ENCODE measurements at places on chromosomes 2 and 18.

- DNase-seq, result no peak
Observed at GRCh38 chr2:214185546-214185945, 225.3 kb upstream of the VWC2L start.

DNA sequence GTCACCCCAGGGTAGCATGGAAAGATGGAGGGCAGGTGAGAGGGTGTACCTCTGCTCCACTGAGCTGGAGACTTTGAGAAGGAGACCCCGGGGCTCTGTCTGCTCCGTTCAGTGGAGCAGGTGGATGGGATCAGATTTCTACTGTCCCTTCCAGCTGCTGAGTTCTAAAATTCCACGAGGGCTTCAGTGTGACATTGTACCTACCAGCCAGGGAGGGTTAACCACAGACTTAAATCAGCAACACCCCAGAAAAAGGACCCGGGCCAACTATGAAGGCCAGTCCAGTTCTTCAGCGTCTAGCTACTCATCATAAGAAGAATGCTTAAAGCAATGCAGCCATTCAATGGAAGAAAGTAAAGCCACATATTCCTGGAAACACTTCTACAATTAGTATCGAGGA, 23.8 kb downstream of the STAT1 start:
- no peak for DNase-seq

GRCh38 chr2:216064665-216065064, 16.9 kb downstream of the PECR start:
- DNase-seq, result no peak

GRCh38 chr2:16626997-16627605, 38.5 kb downstream of the CYRIA start:
- DNase-seq, result no peak

DNA sequence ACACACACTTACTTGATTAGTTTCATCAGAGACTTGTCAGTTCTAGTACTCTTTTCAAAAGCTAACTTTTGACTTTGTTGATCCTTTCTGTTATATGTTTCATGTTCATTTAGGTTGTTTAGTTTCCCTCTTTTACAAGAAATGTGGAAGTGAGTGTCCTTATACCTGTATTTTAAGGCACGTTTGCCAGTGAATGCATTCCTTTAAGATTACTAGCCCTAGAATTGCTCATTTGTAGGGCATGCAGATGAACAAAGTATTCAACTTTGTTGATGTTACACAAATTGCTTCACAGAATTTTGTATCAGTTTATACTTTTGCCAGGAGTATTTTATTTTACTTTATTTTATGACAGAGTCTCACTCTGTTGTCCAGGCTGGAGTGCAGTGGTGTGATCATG, 6.3 kb downstream of the IL1RL2 start:
- no peak for DNase-seq

DNA sequence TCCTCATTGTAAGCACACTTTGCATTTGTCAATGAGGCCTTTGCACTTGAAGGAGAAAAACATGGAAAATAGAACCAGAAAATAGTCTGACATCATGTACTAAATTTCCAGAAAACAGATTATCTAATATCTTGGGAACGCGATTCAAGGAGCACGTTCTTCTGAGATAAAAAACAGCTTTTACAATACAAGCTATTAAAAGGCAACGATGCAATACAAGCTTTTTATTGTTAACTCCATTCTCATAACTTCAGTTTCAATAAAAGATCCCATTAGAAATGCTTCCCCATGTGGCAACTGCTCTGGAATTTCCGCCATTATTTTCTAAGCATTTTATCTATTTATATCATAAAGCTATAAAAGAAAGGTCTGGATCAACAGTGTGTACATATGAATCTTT, 40.3 kb downstream of the NRXN1 start:
- DNase-seq, result no peak

DNA sequence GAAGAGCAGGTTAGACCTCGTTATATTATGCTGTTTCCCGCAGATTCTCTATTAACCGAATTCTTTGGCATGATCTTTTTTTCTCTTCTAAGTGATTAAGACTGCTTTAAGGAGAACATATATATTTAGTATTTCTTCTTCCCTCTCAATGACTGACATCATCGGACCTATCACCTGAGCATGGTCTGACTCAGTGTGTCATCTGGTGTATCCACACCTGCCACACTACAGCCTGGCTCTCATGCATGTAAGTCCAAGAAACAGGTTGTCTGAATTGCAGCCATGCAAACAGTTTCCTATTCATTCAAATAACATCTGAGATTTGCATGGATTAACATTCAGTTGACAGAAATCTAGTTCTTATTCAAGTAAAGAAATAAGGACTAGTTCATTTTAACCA, 55.1 kb upstream of the CWC22 start:
- no peak for DNase-seq

- DNase-seq, result no peak
Observed at GRCh38 chr18:44061438-44061837, 619.2 kb upstream of the SETBP1 start.

GRCh38 chr2:74130211-74130995, 17.3 kb downstream of the BOLA3 start:
- no peak for DNase-seq

GRCh38 chr2:129456691-129457090, 522.8 kb upstream of the RAB6C start:
- DNase-seq, result no peak

DNA sequence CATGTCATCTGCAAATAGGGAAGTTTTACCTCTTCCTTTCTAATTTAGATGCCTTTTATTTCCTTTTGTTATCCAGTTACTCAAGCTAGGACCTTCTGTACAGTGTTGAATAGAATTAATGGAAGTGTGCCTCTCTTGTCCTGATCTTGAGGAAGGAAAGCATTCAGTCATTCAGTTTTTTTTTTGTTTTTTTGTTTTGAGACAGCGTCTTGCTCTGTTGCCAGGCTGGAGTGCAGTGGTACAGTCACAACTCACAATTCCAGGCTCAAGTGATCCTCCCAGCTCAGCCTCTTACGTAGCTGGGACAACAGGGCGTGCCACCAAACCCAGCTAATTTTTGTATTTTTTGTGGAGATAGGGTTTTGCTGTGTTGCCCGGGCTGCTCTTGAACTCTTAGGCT, 203.9 kb upstream of the ALPP start:
- DNase-seq, result no peak

DNA sequence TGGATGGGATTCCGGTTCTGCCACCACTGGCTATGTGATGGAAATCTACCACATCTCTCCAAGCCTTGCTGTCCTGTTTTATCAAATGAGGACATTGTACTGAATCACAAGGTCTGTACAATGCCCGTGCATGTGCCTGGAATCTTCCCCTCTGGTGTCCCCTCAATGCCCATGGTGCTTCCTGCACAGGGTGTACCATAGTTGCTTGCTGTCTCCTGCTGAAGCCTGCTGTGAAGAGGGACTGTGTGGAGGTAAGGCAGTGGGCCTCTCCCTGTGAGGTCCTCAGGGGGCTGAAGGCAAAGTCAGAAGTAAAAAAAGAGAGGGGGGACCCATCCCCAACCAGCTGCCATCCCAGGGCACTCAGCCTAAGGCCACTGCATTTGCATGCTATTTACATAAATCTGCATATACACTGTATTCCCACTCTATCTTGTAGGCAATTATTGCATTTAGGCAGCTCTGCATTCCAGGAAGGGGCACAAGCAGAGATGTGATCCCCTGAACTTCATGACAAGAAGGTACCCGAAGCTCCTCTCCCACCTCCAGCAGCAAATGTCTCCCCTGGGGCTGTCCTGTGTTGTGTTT, 9.1 kb upstream of the STEAP3 start:
- DNase-seq, result no peak

DNA sequence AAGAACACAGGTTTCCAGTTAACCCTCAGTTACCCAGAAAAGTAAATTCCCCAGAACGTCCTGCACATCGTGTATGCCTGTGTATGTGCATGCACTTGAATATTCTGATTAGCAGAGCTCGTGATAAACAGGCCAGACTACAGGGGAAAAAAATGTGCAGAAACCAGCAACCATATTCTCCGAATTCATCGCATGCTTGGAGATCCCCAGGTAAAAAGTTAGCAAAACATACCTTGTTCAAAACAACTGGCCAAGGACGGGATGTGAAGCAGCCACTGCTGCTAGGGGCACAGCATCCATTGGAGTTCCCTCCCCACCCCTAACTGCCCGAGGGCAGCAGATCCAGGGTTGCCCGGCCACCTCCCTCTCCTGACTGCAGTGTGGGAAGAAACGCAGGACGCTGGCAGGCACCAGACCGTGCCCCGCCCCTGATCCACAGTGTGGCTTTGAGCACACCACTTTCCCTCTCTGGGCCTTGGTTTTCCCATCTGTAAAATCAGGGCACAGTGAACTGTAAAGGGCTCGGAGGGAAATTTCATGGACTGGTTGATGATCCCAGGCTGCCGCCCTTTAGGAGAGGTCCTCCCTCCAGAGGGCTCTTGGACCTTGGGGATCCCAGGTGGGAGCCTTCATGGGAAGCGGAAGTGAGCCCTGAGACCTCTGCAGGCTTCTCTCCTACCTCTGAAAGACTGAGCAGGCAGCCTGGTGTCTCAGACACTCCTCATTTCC, 11.9 kb upstream of the ARID5A start:
- no peak for DNase-seq

DNA sequence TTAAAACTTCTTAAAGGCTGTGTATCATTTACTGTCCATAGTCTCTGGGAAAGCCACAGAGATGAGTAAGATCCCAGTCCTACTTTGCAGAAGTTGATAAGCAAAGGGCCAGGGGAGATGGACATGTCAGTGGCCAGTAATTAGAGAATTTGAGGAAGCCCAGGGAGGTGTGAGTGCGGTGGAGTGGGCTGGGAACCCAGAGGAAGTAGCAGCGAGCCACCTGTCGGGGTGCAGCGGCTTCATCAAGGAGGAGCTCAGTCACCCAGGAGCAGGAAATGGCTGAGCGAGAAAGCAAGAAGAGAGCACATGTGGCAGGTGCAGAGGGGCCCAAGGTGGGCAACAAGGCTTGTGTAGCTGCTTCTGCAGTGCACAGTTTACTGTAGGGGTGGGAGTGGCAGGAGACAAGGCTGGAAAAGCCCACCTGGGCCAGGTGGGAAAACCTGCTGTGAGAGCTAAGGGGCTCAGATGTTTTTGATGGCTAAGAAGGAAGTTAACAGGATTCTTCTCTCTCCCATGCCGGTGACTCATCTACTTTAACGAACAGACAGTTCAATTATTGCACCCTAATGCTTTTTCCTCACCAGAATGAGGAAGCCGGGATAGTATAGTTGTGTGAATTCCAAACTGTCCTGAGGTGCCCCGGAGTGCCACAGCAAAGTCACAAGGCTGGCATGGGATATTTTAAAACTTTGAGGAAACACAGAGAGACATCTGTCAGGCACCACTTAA, 34.8 kb upstream of the MGAT5 start:
- no peak for DNase-seq

GRCh38 chr2:216635171-216635570, 2.0 kb downstream of the IGFBP2 start:
- DNase-seq, result no peak

DNA sequence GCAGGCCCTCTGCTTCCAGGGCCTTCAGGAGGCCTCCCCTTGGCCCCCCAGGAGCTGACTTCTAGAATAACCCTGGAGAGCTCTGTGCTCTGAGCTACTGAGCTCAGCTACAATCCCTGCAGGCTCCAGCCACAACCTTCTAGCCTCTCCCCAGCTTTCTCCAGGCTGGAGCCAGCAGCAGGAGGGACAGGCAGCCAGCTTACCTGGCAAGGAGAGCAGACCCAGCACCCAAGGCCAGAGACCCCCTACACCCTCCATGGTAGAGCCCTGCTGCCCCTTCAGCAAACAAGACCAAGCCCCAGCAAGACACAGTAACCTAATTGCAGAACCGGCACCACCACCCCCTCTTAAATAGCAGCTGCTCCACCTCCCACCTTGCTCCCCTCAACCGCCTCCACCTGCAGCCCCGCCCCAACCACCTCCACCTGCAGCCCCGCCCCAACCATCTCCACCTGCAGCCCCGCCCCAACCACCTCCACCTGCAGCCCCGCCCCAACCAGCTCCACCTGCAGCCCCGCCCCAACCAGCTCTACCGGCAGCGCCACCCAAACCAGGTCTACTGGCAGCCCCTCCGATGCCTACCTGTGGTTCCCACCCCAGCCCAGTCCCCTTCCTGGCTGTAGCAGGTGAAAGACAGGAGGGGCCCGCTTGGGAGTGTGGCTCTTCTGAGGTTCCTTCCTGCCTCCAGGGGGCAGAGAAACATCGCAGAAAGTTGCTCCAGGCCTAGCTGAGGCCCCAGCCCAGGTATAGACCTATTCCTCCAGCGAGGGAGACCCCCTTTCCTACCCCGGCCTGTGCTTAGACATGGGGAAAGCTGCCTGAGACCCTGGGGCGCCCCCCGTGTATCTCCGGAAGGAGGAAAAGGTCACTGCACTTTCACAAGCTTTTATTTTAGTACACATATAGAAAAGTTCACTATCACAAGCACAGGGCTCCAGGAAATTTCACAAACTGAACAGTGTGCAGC, at the start of gene ASTL:
Gene ASTL, minus strand, starts transcription at position 324 of the 967 bp plus-strand sequence. Its CDS starts 66 bp downstream, at position 258.
- DNase-seq, result peak; percentile 3

- no peak for DNase-seq
Observed at GRCh38 chr2:12617366-12617765, 99.4 kb upstream of the TRIB2 start.

- no peak for DNase-seq
Observed at GRCh38 chr2:35938838-35939237, 416.7 kb upstream of the CRIM1 start.

- DNase-seq, result no peak
Observed at GRCh38 chr2:197360744-197361156, 50.2 kb upstream of the ANKRD44 start.

DNA sequence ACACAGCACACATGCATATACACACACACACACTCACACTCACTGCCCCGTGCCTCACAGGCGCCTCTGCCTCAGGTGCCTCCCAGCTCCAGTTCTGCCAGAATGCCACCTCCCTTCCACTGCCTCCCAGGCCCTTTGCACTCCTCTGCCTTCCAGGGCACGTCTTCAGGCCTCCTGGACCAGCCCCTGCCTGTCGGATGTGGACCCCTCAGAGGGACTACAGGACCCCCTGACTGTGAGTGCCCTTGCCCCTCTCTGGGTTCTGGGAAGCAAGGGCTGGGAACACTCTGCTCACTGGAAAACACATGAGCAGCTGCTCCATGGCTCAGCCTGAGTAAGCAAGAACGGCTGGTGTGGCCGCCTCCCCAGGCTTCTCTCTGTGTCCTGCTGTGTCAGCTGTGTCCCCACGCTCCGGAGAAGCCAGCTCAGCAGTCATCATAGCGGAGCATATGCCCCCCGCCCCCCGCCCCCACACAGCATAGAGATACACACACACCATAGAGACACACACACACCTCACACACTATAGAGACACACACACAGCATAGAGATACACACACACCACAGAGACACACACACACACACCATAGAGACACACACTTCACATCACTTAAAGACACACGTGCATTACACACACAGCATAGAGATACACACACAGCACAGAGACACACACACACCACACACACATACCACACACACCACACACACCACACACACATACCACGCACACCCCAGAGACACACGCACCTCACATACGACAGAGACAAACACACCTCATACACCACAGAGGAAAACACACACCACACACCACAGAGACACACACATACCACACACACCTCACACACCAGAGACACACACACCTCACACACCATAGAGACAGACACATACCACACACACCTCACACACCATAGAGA, 271.3 kb downstream of the CYRIA start:
- no peak for DNase-seq
